HepG2 (cell line): ENCODE measurements at places on chromosomes 7 and 10. TPM values are rescaled to one million over a fixed set of nuclear protein-coding genes. Genes with fewer than 3 reads are reported as not detected.

Gene TCERG1L
- polyA plus RNA-seq, result not detected in 2 replicates

Gene WEE2
- not detected in 2 replicates for polyA plus RNA-seq

Gene NEUROD6
- polyA plus RNA-seq, result not detected in 2 replicates

GRCh38 chr7:43439631-43440401 is 143.1 kb upstream of the STK17A start:
- no peak overlapping the region for H3K27ac ChIP-seq
- peak overlapping the region; percentile 51 for H3K4me3 ChIP-seq
- DNase-seq, result peak; percentile 51
- no peaks in the 10 kb centered on the region for H3K27me3 ChIP-seq
- peaks cover 31% of the 10 kb centered on the region for H3K4me1 ChIP-seq

- H3K27me3 ChIP-seq, result no peaks in the 10 kb centered on the region
- no peak overlapping the region for H3K27ac ChIP-seq
- DNase-seq, result peak; percentile 9
- H3K4me1 ChIP-seq, result no peaks in the 10 kb centered on the region
Observed at GRCh38 chr7:147245274-147245673, 1128.7 kb downstream of the CNTNAP2 start.

DNA sequence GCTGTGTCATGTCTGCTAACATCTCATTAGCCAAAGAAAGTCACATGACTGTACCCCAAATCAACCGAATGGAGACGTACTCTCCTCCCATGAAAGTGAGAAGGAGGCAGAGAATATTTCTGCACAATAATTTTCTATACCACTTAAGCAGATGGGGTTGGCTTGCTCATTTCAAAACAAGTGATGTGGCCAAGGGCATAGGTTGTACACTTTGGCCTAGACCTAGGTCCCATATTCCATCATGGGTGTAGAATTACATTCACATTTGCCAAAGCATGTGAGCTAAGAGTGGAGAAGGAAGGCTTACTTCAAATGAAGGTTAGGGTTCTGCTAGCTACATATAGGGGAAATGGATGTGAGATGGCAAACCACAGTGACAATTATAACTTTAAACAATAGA is 83.0 kb downstream of the ZNF365 start:
- no peaks in the 10 kb centered on the region for H3K27me3 ChIP-seq
- no peak overlapping the region for H3K4me3 ChIP-seq
- H3K4me1 ChIP-seq, result no peaks in the 10 kb centered on the region
- H3K27ac ChIP-seq, result no peak overlapping the region

DNA sequence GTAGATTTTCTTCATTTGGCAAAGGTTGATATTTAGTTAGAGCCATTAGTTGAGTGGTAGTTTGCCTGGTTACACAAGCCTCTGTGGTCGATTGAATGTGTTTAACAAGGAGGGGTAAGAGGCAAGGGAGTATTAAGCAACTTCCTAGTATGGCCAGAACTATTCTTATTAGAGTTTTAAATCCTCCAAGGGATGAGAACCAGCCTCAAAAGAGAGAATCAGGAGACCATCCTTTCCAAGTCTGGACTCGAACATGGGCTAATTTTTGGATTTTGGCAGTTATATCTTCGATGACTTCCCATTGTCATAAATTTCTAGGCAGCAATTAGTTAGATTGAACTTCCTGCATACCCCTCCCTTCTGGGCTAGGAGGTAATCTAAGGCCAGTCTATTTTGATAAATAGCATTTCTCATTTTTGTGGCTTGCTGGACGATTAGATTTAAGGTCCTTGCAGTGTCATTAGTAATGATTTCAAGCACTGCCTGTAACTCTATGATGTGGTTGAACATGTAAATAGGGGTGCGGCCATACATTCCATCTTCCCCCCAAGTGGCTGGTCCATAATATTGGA is 219.5 kb upstream of the KCND2 start:
- H3K27me3 ChIP-seq, result no peaks in the 10 kb centered on the region
- H3K4me3 ChIP-seq, result no peak overlapping the region
- no peaks in the 10 kb centered on the region for H3K4me1 ChIP-seq

DNA sequence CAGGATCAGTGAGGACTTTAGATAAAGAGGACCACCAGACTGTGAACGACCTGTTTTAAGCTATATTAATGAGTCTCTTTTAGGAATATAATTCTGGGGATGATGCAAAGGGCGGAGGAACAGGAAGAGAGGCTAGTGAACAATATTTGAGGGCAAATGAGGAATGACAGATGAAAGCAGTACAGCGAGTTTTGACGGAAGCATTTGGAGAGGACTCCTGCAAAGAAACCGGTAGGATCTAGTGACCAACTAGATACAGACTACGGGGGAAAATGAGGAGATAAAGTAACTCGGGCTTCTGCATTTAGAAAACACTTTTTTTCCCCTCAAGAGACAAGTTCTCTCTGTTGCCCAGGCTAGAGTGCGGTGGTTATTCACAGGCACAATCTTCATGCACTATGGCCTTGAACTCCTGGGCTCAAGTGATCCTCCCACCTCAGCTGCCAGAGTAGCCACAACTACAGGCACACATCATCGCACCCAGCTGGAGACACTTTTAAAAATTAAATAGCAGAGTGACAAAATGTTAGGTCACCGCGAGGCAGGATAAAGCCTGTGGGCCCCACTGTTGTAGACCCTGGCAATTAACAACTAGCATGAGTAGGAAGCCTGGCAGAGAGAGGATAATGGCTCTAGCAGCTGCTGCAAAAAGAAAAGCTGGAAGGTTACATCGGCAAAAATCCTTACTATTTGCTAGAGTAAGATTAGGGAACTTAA is 143.2 kb downstream of the SRPK2 start:
- no peaks in the 10 kb centered on the region for H3K27me3 ChIP-seq
- H3K36me3 ChIP-seq, result no peaks in the 10 kb centered on the region
- no peak overlapping the region for H3K4me3 ChIP-seq
- DNase-seq, result peak; percentile 64

DNA sequence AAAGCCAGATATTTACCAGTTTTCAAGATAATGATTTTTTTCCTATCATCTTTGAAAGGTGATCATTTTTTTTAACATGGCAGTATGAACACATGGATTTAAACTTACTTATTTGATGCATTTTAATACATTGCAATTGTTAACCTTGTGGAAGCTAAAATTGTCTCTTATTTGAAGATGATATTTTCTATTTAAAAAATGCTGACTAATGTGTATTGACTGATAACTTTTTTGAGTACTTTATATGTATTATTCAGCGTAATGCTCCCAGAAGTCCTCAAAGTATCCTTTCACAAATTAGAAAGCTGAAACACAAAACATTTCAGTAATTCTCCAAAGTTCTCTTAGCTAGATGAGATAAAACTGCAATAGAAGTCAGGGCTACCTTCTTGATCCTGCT is 677.3 kb downstream of the NRG3 start:
- no peaks in the 10 kb centered on the region for H3K36me3 ChIP-seq
- no peak for DNase-seq
- no peaks in the 10 kb centered on the region for H3K4me1 ChIP-seq
- H3K4me3 ChIP-seq, result no peak overlapping the region

Gene GPR15LG
- not detected in 2 replicates for polyA plus RNA-seq

- no peaks in the 10 kb centered on the region for H3K27me3 ChIP-seq
- DNase-seq, result no peak
- H3K27ac ChIP-seq, result no peak overlapping the region
- peaks cover 6% of the 10 kb centered on the region for H3K4me1 ChIP-seq
- H3K36me3 ChIP-seq, result no peaks in the 10 kb centered on the region
Observed at GRCh38 chr10:13684806-13685482, 98.2 kb downstream of the PRPF18 start.

DNA sequence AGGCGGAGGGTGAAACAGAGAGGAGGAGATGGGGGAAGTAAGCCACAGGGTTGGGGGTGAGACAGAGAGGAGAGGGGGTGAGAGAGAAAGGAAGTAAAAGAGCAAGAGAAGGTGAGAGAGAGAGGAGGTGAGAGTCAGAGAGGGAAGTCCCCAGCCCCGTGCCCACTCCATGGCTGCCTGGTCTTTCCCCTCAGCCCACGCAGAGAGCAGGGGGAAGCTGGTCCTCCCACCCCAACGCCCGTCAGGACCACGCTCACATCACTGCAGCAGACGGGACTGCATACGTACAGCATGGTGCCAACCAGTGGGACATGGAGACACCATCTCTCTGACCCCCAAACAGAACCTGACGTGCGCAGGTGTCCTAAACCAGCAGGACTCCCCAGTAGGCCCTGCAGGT is 12.1 kb upstream of the PDGFA start:
- no peak overlapping the region for H3K4me3 ChIP-seq
- H3K27me3 ChIP-seq, result peaks cover 32% of the 10 kb centered on the region
- no peaks in the 10 kb centered on the region for H3K36me3 ChIP-seq

Gene NUTM2A
- 0.05 and 0.20 TPM in 2 replicates for polyA plus RNA-seq

Gene IL15RA
- polyA plus RNA-seq, result 0.77 and 0.85 TPM in 2 replicates

GRCh38 chr7:133873187-133873586 is 254.0 kb upstream of the LRGUK start:
- no peaks in the 10 kb centered on the region for H3K36me3 ChIP-seq
- no peak overlapping the region for H3K27ac ChIP-seq
- H3K4me3 ChIP-seq, result no peak overlapping the region

GRCh38 chr7:39035903-39036302 is 58.2 kb downstream of the POU6F2 start:
- no peaks in the 10 kb centered on the region for H3K4me1 ChIP-seq
- no peaks in the 10 kb centered on the region for H3K36me3 ChIP-seq
- H3K27me3 ChIP-seq, result no peaks in the 10 kb centered on the region
- no peak overlapping the region for H3K27ac ChIP-seq
- no peak overlapping the region for H3K4me3 ChIP-seq
- DNase-seq, result no peak

- H3K4me3 ChIP-seq, result no peak overlapping the region
- DNase-seq, result no peak
- H3K36me3 ChIP-seq, result no peaks in the 10 kb centered on the region
- H3K4me1 ChIP-seq, result no peaks in the 10 kb centered on the region
- H3K27ac ChIP-seq, result no peak overlapping the region
Observed at GRCh38 chr7:122255454-122255853, 49.1 kb downstream of the FEZF1 start.

- H3K27ac ChIP-seq, result no peak overlapping the region
- no peak overlapping the region for H3K4me3 ChIP-seq
- H3K27me3 ChIP-seq, result peaks cover 1% of the 10 kb centered on the region; the same call in 1 of the 2 replicates
- H3K36me3 ChIP-seq, result no peaks in the 10 kb centered on the region
- H3K4me1 ChIP-seq, result peaks cover 17% of the 10 kb centered on the region
Observed at GRCh38 chr7:149790146-149790548, 16.8 kb upstream of the ZNF467 start.

GRCh38 chr10:52115823-52116222 is 198.3 kb upstream of the DKK1 start:
- no peaks in the 10 kb centered on the region for H3K36me3 ChIP-seq
- H3K27ac ChIP-seq, result no peak overlapping the region
- no peak for DNase-seq

DNA sequence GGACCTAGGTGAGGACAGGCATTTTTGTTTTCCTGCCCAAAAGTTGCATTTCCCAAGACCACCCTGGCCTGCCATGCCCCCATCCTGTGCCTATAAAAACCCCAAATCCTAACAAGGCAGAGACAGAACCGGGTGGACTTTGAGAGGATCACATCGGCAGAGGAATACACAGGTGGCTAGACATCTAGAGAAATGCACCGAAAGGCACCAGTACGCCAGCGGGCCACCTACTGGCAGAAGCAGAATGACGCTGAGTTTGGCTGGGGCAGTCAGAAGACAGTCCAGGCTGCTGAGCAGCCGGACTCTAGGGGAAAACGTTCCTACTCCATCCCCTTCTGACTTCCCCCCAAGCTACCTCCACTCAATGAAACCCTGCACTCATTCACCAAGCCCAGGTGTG is 2.8 kb downstream of the AKR1C4 start:
- no peak for DNase-seq
- no peaks in the 10 kb centered on the region for H3K27me3 ChIP-seq
- no peak overlapping the region for H3K27ac ChIP-seq
- H3K36me3 ChIP-seq, result no peaks in the 10 kb centered on the region
- peaks cover 32% of the 10 kb centered on the region for H3K4me1 ChIP-seq

DNA sequence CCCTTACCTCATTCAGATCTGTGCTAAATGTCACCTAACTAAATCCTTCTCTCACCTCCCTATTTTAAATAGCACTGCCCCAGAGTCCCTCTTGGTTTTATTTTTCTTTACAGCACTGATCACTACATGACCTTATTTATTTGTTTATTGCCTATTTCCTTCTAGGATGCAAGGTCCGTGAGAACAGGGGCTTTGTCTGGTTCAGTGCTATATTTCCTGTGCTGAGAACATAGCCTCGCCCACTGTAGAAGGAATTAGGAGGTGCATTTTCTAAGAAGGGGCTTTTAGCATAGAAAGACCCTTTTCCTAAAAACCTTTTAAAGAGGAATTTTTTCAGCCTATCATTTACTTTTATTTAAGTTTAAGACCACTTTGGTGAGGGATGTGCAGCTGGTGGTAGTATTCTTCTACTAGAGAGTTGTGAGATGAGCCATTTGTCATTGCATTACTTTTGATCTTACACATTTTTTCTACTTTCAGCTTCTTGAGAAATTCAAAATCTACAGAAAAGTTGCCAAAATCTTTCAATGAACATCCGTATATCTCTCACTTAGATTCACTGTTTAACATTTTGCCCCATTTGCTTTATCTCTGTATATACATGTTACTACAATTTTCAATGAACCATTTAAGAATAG is 13.5 kb upstream of the PCGF5 start:
- H3K27ac ChIP-seq, result peak overlapping the region; percentile 34
- H3K4me1 ChIP-seq, result peaks cover 57% of the 10 kb centered on the region
- no peak overlapping the region for H3K4me3 ChIP-seq

DNA sequence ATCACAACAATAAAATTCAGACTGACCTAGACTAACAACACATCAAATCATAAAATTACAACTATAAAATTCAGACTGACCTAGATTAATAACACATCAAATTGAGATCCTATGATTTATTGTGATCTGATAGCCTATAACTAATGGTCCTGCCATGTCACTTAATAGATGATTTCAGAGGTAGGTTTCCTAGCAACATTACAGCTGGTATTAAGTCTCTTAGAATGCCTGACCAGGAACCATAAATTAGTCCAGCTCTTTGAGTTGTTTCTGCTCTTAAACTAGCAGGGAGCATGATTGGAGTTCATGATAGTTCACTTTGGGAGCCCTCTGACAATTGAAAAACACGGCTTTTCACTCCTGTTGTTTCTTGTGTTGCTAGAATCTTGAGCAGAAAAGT is 318.9 kb downstream of the BMPER start:
- 0 out of 3 replicates have a peak, but pooled peaks cover 4% of the 10 kb centered on the region for H3K27me3 ChIP-seq
- H3K36me3 ChIP-seq, result no peaks in the 10 kb centered on the region
- no peak overlapping the region for H3K27ac ChIP-seq
- no peaks in the 10 kb centered on the region for H3K4me1 ChIP-seq
- H3K4me3 ChIP-seq, result no peak overlapping the region

Gene MET
- 20.4 and 21.8 TPM in 2 replicates for polyA plus RNA-seq
